CD4-positive, alpha-beta T cell treated with Interleukin-15 for 4 hours (primary cell): ENCODE measurements at places on chromosomes 4 and X.

- no peak for DNase-seq
Measured at GRCh38 chr4:73520821-73521220, 39.3 kb downstream of the AFM start.

DNA sequence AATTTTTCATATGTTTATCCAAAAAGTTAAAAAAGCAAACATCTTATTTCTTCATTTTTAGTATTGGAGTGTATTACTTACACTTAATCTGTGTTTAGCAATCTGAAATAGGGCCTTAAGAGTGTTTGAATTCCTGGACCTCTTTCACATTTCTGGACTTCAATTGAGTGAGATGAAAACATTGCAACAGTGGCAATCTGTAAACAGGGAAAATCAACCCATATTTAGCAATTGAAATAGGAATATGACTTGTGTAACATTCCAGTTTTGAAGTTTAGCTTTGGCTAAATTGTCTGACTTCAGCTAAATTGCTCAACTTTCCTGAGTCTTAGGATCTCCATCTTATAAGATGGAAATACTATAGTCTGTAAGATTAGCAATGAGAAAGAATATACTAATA is 34.6 kb upstream of the FHL1 start:
- no peak for DNase-seq

DNA sequence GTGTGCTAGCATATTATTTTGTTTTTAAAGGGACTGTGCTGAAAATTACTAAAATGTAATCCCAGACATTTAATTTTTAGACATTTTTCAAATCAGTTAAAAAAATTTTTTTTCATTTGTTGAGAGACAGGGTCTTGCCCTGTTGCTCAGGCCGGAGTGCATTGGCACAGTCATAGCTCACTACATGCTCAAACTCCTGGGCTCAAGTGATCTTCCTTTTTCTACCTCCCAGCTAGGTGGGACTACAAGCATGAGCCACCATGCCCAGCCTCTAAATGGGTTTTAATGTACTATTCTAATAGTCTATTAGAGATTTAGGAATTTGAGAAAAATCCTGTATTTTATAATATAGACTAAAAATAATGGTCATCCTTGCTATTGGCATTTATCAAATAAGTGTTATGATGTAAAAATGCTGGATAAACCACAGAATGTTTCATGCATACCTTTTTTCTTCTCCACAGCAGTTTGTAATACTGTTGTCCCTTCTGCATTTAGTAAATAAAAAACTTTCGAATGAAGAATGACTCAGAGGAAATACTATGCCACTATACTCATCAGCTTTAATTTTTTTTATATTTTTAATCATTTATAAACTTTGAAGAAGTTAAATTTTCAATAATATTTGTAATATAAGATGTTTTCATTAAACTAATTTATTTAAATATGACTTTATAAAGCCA is 29.9 kb downstream of the CPEB2 start:
- DNase-seq, result no peak

- DNase-seq, result no peak
Measured at GRCh38 chrX:138763761-138764160, 52.2 kb upstream of the FGF13 start.

DNA sequence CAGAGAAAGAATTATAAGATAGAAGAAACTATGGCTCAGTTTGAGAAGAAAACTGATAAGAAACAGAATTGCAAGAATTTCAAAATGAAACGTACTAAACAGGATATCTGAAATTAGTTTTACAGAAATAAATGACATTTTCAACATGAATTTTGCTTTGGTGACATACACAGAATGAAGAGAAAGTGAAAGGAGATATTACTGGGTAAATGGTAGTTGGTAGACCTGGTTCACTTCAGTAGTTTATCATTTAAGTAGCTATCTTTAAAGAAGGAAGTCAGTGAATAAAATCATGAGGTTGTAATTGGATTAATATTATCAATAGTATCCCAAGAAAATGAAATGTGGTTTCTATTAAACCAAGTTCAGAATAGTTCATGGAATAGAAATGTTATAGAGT is 395.5 kb upstream of the SMIM31 start:
- DNase-seq, result no peak

DNA sequence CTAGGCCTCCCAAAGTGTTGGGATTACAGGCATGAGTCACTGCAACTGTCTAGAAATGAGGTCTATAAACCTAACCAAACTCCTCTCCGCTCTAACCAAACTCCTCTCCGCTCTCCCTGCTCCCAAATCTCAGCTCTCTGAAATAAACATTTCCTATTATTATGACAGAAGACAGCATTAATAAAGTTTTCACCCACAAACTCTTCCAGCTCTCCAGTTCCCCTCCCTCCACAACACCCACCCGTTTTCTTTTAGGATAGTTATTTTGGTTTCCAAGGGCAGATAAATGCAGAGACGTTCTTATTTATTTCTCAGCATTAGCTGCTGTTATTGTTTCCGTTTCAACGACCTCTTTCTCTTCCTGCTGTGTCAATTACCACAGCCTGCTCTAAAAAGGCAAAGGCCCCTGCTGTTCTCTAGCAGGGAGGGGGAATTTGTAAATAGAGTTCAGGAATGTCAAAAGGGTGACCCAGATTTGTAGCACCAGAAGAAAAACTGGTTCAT is 13.3 kb upstream of the SCD5 start:
- no peak for DNase-seq

- DNase-seq, result no peak
Measured at GRCh38 chrX:51866210-51866609, 27.2 kb upstream of the MAGED1 start.

- no peak for DNase-seq
Measured at GRCh38 chrX:39150220-39150619, 349.0 kb downstream of the MID1IP1 start.

DNA sequence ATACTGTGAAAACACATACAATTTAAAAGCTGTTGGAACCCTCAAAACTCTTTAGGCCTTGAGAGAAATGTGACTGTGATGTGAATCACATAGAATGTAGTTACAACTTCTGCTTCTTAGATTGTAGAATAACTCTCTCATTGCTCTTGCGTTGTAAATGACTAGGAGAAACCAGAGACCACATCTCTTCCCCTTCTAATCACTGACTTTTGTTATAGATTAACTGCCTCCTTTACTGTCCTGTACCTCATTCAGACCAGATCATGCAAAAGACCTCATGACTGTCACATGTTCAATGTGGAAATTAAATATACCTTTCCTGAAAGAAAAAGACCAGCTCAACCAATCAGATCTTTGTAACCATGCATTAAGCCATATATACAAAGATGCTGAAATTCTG is 43.2 kb upstream of the NEIL3 start:
- no peak for DNase-seq

DNA sequence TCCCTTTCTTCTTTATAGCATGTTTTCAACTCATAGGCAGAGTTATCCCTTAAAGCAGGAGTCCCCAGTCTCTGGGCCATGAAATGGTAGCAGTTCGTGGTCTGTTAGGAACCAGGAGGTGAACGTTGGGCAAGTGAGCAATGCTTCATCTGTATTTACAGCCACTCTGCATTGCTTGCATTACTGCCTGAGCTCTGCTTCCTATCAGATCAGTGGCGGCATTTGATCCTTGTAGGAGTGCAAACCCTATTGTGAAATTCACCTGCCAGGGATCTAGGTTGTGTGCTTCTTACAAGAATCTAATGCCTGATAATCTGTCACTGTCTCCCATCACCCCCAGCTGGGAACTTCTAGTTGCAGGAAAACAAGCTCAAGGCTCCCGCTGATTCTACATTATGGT is 39.8 kb downstream of the DTHD1 start:
- DNase-seq, result no peak

GRCh38 chr4:90979556-90979955 is 852.4 kb downstream of the CCSER1 start:
- no peak for DNase-seq

- DNase-seq, result no peak
Measured at GRCh38 chr4:139840773-139841172, 175.2 kb downstream of the MGST2 start.

DNA sequence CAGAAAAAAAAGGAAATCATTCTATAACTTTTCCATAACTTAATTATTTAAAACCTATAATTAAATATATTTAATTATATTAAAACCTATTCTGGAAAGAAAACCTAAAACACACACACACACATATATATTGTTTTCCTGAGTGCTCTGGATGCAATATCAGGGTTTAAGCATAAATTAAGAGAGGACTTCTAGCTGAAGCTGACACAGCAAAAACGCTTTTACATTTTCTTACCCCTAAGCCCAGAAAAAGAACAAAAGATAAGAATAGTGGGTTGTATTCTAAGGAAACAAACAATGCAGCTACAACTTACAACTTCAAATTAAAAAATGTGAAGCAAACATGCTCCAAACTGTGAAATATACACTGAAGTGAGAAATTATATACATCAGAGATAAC is 52.3 kb downstream of the TMPRSS11B start:
- DNase-seq, result no peak

DNA sequence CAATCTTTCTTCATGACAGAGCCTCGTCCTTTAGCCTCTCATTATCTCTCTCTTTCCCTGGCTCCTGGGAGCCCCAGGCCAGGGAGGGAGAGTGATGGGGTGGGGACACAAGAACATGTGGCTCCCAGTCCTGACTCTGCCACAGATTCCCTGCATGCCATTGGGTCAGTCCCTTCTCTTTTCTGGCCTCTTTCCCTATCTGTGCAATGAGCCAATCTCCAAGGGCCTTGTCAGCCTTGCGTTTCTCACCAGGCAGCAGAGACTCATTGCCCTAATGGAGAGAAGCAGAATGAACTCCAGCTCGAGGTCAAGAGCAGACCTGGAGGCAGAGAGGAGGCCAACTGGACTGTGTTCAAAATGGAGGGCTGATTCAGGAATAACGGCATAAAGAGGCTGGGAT is 38.4 kb upstream of the PJA1 start:
- DNase-seq, result no peak

DNA sequence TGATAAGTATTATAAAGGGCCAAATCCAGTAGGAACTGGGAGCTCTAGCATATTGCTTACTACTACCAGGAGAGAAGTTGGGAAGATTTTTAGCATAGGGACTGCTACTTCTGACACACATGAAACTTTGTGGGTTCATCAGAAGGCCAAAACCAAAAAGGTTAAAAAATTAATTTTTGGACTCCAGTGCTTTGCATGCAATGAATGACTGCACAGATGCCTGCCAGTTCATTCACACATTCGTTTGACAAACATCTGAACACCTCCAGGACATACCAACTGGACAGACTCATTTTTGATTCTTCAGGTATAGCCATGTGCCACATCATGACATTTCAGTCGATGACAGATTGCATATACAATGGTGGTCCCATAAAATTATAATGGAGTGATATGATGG is 79.8 kb downstream of the MID1IP1 start:
- no peak for DNase-seq

GRCh38 chr4:86032476-86033022 is 327.3 kb downstream of the MAPK10 start:
- no peak for DNase-seq

DNA sequence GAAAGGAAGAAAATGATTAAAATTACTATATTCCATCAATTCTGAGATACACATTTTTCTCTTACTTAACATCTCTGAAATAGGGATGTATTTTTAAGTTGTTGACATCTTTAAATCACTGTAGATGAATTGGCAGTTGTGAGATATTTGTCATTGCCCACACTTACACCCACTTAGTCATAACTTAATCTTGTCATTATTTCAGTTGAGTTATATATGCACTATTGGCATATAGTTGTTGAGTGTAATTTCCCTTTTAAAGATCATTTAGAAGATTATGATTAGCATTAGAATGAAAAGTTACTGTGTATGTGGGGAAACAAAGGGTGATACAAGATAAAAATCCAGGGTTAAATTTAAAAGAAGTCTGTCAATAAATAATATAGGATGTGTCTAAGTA is 2.2 kb downstream of the AIMP1 start:
- DNase-seq, result no peak

DNA sequence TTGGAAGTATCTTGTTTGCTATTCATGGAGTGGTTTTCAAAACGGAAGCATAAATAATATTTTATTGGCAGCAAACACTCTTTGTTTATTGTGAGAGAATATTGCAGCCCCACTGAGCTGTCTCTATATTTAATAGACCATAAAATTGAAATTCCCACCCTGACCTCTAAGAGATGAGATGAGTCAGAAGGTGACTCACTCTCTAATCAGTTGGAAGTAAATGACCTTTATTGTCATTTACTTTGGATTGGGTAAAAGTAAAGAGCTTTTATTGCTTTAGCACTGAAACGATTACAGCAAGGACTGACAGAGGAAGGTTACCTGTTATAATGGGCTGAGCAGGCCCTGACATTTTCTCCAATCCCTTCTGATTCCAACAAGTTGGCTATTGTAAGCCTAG is 55.0 kb downstream of the SYTL5 start:
- no peak for DNase-seq

GRCh38 chr4:54473077-54473545 is 184.6 kb upstream of the KIT start:
- no peak for DNase-seq

DNA sequence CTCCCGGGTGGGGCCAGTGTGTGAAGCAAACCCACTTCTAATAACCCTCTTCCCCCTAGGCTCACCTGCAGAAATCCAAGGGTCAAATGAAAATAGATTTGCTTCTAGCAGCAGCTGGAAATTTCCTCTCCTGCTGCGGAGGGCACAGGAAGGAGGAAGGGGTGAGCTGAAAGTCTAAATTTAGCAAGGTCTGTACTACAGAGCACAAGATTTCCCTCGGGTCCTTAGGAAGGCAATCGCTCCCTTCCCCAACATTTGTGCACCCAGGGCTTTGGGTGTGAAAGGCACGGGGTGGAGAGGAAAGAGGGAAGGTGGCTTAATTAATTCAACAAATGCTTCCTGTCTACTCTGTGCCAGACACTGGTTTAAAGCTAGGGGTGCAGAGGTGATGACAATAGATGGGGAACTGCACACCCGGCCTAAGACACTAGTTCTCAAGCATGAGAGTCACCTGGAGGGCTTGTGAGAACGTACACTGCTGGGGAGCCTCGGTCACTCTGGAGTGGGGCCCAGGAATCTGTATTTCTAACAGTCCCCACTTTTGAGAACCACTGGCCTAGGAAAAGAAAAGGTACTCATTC is 204.4 kb downstream of the NSUN7 start:
- DNase-seq, result no peak
